ENCODE measurements at places on chromosomes 16 and 17.

DNA sequence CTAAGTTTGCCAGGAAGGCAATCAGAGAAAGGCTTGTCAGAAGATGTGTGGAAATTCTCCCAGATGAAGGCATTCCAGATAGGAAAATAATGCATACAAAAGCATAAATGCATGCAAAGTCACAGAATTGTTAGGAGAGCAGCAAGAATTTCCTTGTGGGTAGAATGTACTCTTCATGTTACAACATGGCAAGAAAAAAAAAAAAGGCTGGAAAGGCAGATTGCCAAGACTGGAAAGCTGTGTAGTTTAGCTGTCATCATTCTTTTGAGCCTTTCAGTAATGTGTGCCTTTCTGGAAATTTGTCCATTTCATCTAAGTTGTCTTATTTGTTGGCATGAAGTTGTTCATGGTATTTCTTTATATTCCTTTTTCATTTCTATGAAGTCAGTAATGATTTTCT, 71.0 kb upstream of the EFCAB3 start:
- no peak for DNase-seq

- DNase-seq: no peak
Observed at GRCh38 chr16:12903407-12904328, 2.3 kb downstream of the SHISA9 start.

GRCh38 chr17:61955619-61956018, 27.8 kb upstream of the INTS2 start:
- no peak for DNase-seq

DNA sequence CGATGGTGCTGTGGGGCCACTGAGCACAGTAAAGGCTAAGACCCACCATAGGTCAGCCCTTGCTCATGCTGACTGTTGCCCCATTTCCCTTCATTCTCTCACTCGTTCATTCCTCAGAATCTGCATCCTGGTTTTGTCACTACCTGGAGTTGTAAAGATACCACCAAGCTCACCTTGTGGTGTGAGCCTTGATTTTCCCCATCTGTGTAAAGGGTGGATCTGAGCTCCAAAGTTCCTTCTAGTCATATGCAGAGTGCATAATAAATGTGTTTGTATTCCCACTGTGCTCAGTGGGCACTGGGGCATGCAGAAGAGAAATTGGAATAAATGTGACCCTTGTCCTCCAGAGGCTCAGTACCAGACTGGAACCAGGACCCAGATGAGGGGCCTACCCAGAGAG, 35.2 kb upstream of the MEOX1 start:
- no peak for DNase-seq

DNA sequence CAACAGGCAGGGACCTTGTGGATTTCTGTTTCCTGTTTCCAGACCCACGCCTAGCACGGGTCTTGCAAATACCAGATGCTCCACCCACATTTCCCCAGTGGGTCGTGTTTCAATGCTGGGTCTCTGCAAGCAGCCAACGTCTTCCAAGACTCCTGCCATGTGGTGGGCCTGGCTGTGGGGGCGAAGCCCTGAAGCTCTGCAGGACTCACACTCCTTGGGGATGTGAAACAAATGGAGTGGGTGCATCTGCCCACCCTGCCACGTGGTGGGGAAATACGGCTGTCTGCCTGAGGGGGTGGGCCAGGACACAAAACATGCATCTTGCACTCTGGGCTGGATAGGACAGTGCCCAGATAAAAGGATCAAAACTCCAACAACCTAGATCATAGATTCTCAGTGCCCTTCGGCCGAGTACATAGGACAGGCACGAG, 32.6 kb downstream of the FA2H start:
- no peak for DNase-seq

GRCh38 chr16:7124701-7125100, 207.9 kb upstream of the RBFOX1 start:
- no peak for DNase-seq

DNA sequence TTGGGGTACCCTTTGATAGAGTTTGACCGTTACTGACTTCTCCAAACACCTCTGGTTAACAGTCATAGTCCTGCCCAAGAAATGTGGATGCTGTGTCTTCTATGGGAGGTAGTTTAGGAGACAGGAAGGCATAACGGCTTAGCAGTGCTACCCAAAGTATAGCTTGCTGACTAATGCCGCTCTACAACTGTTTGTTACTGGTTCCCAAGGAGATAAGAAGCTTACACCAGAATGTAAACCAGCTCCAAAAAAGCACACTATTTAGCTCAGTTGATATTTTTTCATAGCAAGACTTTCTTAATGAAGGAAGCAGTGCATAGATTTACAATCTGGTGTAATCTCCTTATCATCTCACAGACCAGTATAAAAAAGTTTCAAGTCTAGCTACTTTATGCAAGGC, 95.7 kb downstream of the HS3ST3B1 start:
- DNase-seq: no peak

- no peak for DNase-seq
Observed at GRCh38 chr16:31206776-31207175, 4.2 kb upstream of the PYCARD start.

DNA sequence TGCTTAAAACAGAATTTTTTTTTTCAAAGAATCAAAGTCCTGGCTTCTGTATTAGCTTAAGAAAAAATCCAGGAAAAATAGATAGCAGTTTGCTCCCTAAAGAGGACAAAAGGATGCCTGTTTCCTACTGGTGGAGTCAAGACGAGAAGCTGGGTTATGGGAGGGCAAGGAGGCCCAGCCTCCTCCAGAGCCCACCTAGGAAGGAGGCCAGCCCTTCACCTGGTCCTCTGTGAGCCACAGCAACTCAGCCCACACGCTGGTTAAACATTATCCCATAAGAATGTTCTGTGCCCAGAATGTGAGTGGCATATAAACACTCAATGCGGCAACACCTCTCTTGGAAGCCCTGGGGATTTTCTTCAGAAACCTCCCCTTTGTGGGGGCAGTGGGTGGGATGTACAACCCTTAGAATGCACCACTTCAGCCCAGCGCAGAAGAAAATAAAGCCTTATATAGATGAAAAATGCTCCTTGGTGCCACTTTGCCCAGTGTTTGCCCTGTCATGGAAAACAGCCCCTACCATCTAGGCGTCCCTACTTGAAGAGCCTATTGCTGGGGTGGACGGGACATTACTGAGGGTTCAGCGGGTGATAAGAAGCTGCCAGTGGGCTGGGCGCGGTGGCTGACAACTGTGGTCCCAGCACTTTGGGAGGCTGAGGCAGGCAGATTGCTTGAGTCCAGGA, 48.0 kb downstream of the TEKT5 start:
- no peak for DNase-seq

- DNase-seq: no peak
Observed at GRCh38 chr17:57751348-57751971, 6.4 kb upstream of the CCDC182 start.

- DNase-seq: no peak
Observed at GRCh38 chr17:42182927-42183734, 2.1 kb downstream of the HCRT start.

DNA sequence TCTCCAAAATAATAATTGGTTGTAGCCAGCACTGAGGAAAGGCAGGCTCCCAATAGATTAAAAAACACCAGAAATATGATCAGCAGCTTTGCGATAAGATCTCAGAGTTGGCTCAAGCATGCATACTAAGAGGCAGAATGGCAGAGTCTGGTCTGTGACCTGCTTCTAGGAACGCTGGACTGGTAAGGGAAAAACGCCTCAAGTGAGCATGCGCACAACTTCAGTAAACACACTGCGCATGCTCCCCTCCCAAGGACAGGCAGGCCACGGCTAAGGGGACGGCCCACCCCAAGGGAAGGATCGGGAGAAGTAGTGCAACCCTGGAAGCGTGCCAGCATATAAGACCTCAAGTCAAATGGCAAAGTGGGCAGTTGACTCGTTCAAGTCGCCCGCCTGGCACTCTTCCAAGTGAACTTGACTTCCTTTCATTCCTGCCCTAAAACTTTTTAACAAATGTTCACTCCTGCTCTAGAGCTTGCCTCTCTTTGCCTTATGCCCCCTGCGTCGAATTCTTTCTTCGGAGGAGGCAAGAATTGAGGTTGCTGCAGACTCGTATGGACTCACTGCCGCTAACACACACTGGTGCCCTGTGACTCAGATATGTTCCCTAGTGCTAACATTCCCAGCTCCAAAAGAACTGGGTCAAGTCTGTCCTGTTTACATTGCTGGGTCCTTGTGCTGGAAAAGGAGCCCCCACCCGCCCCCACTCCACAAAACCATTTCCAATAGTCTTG, 22.4 kb upstream of the PRM1 start:
- peak; percentile 81 for DNase-seq

DNA sequence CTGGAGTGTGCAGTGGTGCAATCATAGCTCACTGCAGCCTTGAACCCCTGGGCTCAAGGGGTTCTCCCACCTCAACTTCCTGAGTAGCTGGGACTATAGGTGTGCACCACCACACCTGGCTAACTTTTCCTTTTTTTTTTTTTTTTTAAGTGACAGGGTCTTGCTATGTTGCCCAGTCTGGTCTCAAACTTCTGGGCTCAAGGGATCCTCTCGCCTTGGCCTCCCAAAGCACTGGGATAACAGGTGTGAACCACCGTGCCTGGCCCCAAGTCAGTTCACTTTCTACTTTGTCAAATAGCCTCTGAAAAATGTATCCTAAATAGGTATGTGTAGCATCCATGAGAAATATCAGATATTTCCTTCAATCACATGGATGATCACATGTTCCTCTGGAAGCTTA, 9.9 kb upstream of the NFAT5 start:
- DNase-seq: no peak

DNA sequence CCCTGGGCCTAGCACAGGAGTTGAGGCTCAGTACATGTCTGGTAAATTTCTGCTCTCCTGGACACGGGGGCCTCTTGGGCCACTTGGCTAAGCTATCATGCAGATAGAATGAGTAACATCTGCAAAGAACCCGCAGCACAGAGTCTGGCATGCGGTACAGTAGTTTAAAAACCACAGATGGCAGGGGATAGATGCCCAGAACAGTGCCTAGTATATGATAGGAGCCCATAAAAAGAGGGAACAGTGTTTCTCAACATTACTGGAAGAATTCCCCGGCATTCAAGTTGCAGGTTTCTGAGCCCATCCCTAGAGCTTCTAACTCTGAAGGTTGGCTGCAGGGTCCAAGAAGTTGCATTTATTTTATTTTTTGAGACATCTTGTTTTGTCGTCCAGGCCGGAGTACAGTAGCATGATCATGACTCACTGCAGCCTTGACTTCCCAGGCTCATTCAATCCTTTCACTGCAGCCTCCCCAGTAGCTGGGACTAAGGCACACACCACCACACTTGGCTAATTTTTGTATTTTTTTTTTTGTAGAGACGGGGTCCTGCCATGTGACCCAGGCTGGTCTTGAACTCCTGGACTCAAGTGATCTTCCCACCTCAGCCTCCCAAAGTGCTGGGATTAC, 5.8 kb downstream of the CDIPT start:
- no peak for DNase-seq

DNA sequence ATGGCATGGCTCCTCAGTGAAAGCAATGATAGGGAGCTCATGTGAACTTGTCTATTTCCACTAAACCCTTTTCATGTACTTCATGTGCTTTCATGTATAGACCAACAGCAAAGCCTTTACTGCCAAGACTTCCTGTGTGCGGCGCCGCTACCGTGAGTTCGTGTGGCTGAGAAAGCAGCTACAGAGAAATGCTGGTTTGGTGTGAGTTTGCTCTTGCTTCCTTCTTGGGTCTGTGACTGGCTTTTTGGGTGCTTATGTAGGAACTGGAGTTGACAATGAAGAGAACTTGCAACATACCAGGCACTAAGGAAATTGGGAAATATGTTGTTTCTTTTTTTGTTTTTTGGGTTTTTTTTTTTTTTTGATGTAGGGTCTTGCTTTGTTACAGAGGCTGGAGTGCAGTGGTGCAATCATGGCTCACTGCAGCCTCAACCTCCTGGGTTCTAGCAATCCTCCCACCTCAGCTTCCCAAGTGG, 5.7 kb downstream of the SNX11 start:
- DNase-seq: no peak

- DNase-seq: no peak
Observed at GRCh38 chr17:81342269-81343070, 47.4 kb upstream of the SLC38A10 start.

GRCh38 chr16:67464565-67464964, 16.4 kb downstream of the ATP6V0D1 start:
- DNase-seq: no peak

DNA sequence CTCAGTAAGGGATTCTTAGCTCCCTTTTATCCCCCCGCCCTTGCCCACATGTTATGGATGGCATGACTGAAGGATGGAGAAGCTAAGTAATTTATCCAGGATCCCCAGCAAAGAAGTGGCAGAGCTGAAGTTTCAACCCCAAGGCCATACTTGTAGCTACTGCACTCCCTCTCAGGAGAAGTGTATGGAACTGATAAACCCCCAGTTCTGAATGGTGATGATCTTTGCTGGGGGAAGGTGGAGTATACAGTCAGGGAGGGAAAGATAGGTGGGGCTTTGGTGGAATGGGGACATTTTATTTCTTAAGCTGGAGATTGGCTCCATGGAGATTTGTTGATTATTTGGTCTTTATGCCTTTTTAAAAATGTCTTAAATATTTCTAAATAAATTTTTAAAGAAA, 58.3 kb downstream of the TNRC6C start:
- no peak for DNase-seq

DNA sequence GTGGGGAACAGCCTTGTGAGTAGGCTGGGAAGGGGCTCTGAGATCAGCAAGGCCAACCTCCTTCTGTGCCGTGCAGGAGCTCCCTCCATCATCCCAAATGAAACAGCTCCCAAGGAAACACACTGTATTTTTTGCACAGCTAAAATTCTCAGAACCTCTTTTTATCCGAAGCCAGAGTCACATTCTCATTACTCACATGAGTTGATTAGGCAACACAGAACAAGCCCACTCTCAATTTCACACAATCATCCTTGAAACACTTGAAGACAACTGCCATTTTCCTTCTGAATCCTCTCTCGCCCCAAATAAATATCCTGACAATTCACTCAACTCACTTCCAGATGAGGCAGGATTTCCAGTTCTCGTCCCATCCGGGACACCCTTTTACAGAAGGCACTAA, 66.1 kb downstream of the MYO18A start:
- no peak for DNase-seq

- no peak for DNase-seq
Observed at GRCh38 chr17:2709183-2709661, 2.3 kb downstream of the CLUH start.

- DNase-seq: no peak
Observed at GRCh38 chr16:50266337-50267091, at the start of gene ADCY7. TSS of gene ADCY7 (plus strand) at chr16:50266551. CDS start at chr16:50288180, 21,629 bp downstream.

GRCh38 chr16:20740007-20740883, 1.4 kb downstream of the THUMPD1 start:
- DNase-seq: no peak

DNA sequence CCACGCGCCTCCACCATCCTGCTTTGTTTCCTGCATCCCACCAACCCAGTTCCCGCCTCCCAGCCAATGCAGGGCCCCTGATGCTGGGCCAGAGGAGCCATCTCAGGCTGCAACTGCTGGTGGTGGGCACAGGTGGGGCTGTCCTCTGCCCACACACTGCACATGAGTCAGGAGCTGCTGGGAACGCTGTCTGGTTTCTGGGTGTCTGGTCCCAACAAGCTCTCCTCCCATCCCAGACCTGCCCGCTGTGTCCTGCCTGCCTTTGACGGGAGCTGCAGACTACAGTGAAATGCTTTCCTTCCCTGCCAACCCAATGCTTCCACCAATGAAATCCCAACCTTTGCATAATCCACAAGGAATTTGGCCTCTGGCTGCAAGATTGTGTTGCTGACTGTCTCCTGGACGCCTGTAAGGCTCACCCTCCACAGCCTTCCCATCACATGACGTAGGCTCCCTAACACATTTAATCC, 98.9 kb downstream of the N4BP1 start:
- no peak for DNase-seq

Measured in NCI-H2029 treated with DMSO at 0.1 percent for 48 hours (cell line).